ENCODE measurements at places on chromosomes 4 and X. TPM values are rescaled to one million over a fixed set of nuclear protein-coding genes. Genes with fewer than 3 reads are reported as not detected.

The VCX3B gene
- not detected for total RNA-seq

DNA sequence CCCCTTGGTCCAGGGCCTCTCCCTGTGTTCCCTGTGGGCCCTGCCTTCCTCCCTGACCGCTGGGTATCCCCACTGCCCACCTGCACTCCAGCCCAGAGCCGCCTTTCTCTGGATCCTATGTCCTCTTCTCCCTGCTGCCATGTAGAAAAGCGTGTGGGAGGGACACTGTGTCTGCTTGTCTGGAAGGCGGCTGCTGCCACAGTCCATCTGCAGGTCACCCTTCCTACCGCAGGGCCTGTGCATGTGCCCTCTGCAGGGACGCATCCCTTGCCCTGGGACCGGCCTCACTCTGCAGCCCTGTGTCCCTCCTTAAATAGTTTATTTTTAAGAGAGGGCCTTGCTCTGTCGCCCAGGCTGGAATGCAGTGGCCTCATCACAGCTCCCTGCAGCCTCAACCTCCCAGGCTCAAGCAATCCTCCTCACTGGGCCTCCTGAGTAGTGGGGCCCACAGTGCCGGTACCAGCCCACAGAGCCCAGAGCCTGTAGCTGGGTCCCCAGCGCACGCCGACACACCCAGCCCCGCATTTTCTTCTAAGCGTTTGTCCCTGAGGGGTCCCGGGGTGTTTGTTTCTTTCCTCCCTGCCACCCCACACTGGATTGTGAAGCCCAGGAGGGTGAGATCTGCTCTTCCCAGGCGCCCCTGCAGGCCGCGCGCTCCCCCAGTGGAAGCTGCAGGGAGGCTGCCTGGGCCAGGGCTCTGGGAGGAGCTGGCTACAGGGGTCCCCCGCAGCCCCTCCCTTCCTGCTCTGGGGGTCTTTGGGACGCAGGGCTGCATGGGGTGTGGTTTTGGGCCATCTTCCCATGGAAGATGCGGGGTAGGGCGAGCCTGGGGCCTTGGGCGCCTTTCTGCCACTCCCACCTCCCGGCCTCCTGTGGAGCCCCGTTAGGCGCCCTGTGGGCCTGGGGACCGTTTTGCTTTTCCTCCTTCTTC lies 12.8 kb upstream of the NAT8L start:
- DNase-seq: no peak

The KDR gene
- total RNA-seq: 0.10 TPM

GRCh38 chr4:73869130-73870055 lies at the start of gene CXCL1:
TSS of gene CXCL1 (plus strand) at chr4:73869393. CDS start at chr4:73869471, 78 bp downstream.
- peak; percentile 91 for DNase-seq

- peak; percentile 45 for DNase-seq
Observed at GRCh38 chrX:65985922-65986588, 53.8 kb downstream of the VSIG4 start.

GRCh38 chr4:6241062-6241845 lies 28.4 kb upstream of the WFS1 start:
- no peak for DNase-seq

The PNCK gene
- total RNA-seq: 0.42 TPM

- DNase-seq: no peak
Observed at GRCh38 chrX:31199056-31199839, 127.4 kb upstream of the FTHL17 start.

The TNMD gene
- not detected for total RNA-seq

The OTUD4 gene
- total RNA-seq: 19.2 TPM

The SLC38A5 gene
- total RNA-seq: 43.8 TPM

DNA sequence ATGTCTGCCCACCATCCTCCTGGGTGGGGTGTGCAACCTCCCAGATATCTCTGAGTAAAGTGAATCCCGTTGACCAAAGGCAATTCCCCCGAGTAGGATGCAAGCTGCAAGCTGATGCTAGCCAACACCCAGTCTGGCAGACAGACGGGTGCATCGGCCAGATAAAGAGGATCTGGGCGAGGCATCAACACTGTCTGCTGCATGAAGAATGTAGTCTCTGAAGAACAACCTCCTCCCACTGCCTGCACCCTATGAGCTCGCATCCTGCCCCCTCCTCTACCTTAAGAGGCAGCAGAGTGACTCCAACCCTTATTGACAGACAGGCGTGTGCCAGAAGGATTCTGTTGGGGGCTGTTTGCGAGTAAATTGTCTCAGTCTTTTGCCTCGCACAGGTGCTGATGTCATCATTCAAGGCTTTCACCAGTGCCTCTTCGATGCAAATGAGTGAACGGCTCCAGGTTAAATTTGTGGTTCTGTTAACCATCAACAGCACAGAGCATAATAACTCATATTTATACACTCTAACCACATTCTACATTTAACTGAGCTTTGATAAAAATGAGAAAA lies 546.9 kb downstream of the BCOR start:
- DNase-seq: no peak

The NUP62CL gene
- total RNA-seq: 11.8 TPM

GRCh38 chrX:25144043-25144940 lies 128.5 kb upstream of the ARX start:
- DNase-seq: peak; percentile 46

DNA sequence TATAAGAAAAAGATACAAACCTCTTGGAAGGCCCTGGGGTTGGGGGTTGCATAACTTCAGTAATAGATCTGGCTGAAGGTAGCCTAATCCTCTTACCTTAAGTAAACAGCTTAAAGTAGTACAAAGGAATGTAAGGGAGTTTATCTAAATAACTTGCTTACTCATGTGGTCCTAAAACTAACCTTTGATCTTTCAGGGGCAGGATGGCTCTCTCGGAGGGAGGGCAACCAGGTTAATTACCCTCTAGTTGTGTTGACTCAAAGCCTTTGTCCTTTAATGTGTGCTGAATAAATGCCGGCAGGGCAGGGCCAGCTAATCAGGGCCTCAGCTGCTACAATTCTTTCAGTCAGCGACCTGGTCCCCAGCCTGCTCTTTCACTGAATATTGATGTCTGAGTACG lies 822.0 kb upstream of the SLIT2 start:
- DNase-seq: no peak

- no peak for DNase-seq
Observed at GRCh38 chr4:38188631-38189101, 228.5 kb downstream of the PTTG2 start.

The STX18 gene
- total RNA-seq: 12.2 TPM

- no peak for DNase-seq
Observed at GRCh38 chr4:89270792-89271191, 36.8 kb downstream of the GPRIN3 start.

The NDUFC1 gene
- total RNA-seq: 178 TPM

DNA sequence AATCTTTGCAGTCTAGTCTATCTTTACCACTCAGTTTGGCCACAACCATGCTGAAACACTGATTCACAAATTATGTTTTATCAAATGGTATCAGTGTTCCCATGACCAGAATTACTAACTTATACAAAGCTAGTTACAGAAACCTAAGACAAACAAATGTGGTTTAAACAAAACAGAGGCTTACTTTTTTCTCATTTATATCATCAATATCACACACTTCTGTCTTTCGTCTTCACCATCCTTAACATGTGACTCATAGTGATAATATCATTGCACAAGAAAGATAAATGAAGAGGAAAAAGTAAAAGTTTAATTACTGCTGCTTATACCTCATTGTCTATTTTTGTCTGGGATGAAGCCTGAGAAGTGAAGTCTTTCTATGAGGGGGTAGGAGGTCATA lies 406.6 kb downstream of the PCDH10 start:
- DNase-seq: no peak

The HELT gene
- total RNA-seq: not detected

GRCh38 chrX:76202471-76202870 lies 29.6 kb downstream of the PBDC1 start:
- DNase-seq: no peak

- DNase-seq: no peak
Observed at GRCh38 chr4:38084877-38085711, 124.9 kb downstream of the PTTG2 start.

GRCh38 chr4:188113156-188113555 lies 3.8 kb upstream of the TRIML2 start:
- DNase-seq: no peak

The WAS gene
- total RNA-seq: 0.20 TPM

The TRPC5OS gene
- total RNA-seq: not detected

DNA sequence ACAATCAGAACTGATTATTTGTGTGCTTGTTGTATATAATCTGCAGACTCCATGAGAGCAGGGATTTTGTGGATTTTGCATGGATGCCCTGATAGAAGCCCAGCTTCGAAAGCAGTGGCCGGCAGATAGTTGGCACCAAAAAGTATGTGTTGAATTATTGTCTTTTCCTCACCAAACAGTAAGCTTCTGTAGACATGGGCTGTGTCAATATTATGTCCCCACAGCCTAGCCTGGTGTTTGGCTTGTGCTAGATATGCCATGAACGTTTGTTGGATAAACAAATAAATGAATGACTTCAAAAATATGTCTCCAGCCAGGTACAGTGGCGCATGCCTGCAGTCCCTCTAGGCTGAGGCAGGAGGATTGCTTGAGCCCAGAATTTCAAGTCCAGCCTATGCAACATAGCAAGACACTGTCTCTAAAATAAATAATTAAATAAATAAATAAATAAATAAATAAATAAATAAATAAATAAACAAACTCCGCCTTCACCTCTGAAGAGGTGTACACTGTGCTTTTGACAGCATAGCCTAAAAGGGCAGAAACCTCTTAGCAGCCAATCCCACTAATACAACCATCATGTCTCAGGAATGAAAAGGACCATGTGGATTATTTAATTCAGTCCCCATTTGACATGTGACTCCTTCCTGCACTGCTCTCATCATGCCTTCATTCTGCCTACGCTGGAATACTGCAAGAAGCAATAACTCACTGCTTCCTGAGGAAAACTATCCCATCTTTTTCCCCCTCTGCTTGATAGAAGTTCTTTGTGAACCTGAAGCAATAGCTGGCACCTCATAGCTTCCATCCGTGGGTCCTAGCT lies 335.2 kb downstream of the FBXW7 start:
- no peak for DNase-seq

The BMP2K gene
- total RNA-seq: 15.2 TPM

DNA sequence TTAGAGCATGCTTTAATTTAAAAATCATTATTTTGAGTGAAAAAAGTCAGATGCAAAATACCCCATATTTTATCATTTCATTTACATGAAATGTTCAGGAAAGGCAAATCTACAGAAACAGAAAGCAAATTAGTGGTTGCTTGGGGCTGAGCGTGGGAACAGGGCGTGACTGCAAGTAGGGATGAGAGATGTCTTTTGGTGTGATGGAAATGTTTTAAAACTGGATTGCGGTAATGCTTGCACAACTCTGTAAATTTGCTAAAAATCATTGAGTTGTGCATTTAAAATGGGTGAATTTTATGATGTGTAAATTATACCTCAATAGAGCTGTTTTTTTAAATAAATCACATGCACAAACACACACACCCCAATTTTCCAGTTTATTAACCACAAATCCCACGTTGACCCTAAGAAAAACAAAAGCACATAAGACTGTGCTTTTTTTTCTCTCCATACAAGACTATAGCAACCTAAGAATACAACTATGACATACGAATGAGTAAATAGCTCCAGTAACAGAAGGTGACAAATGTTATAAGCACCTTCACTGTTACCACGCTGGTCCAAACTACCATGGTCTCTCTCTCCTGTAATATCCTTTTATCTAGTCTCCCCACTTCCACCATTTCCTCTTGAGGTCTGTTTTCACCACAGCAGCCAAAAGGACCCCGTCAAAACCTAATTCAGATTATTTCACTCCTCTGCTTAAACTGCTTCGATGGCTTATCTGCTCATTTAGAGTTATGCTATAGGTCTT lies 37.2 kb downstream of the FRMD7 start:
- no peak for DNase-seq

The LDB2 gene
- not detected for total RNA-seq

- no peak for DNase-seq
Observed at GRCh38 chr4:26785810-26786209, 74.8 kb upstream of the STIM2 start.

DNA sequence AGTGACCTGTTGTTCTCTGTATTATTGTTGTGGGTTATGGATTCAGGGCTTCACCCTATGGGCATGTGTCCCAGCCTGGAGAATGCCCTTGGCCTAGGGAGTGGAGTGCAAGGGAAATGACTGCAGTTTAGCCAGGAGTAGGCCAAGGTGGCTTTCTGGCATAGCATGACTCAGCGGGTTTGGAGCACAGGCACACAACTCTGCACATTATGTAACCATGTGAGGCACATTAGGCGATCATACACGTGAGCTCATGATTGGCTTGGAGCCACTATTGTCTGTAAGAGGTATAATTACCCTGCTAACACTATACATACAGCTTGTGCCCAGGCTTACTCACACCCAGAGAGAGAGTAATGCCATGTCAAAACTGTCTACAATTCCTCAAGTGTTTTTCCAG lies 35.1 kb upstream of the TACR3 start:
- peak; percentile 35 for DNase-seq

- DNase-seq: no peak
Observed at GRCh38 chr4:123698556-123698955, 302.0 kb downstream of the SPRY1 start.

The ABLIM2 gene
- 2.3 TPM for total RNA-seq

- peak; percentile 3 for DNase-seq
Observed at GRCh38 chrX:124217304-124218251, 114.9 kb upstream of the TEX13D start.

Measured in NCI-H460 (cell line).